ENCODE measurements at places on chromosomes 12 and 14. TPM values are rescaled to one million over a fixed set of nuclear protein-coding genes. Genes with fewer than 3 reads are reported as not detected.

CLEC4E gene
- total RNA-seq = not detected

GRCh38 chr14:105471297-105471821 lies 3.3 kb upstream of the CRIP2 start:
- DNase-seq = no peak

- DNase-seq = peak; percentile 27
Observed at GRCh38 chr12:91817517-91817916, 328.1 kb downstream of the BTG1 start.

ZDHHC22 gene
- total RNA-seq = not detected

GRCh38 chr14:59897757-59898383 lies 22.1 kb upstream of the LRRC9 start:
- peak; percentile 34 for DNase-seq

SRSF5 gene
- total RNA-seq = 93.3 TPM

- peak; percentile 51 for DNase-seq
Observed at GRCh38 chr14:25150934-25151790, 101.2 kb upstream of the STXBP6 start.

ARL1 gene
- total RNA-seq = 32.6 TPM

DNA sequence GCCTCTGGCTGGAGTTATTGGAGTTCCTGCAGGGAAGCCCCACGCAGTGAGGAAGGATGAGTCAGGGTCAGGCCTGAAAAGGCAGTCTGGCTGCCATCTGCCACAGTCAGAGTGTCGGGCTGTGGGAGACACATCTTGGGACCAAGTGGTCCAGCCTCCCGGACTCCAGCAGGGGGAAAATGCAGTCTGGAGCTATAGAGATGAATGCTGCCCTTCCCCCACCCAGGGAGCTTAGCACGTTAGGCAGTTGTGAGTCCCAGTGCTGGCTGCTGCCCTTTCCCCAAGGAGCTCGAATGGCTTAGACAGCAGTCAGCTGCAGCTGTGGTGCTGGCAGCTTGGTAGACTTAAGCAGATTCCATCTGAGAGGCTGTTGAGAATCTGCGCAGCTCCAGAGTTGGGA lies 8.2 kb upstream of the NTS start:
- no peak for DNase-seq

DNA sequence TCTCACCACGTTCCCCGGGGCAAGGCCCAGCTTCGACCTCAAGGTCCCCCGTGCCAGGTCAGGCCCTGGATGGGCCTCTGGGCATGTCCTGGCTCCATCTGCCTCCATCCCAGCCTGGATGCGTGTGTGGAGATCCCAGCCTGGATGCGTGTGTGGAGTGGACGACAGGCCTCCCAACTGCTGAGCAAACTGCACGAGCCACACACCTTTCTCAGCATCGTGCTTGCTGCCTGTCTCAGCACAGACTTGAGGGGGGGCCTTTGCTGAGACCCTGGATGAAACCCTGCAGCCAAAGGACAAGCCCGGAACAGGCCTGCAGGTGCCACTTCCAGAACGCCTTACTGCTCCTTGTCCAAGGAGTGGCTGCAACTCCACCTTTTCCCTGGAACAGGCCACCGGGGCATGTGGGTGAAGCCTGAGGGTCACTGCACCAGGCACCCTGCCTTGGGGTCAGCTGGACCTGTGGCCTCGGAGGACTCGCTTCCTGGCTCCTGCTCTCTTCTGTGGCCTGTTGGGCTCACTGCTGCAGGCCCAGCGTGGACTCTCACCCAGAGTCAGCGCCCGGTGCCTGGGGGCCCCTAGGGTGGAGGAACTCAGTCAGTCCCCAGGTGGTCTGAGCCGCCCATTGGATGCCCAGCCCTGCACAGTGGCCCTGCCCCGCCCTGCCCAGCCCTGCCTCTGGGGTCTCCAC lies 176.0 kb downstream of the KIF26A start:
- no peak for DNase-seq

SNX6 gene
- total RNA-seq = 9.4 TPM

- DNase-seq = no peak
Observed at GRCh38 chr14:86640288-86640687, 1110.3 kb downstream of the FLRT2 start.

PPP1R1A gene
- total RNA-seq = not detected

IFNG-AS1 gene
- not detected for total RNA-seq

DNA sequence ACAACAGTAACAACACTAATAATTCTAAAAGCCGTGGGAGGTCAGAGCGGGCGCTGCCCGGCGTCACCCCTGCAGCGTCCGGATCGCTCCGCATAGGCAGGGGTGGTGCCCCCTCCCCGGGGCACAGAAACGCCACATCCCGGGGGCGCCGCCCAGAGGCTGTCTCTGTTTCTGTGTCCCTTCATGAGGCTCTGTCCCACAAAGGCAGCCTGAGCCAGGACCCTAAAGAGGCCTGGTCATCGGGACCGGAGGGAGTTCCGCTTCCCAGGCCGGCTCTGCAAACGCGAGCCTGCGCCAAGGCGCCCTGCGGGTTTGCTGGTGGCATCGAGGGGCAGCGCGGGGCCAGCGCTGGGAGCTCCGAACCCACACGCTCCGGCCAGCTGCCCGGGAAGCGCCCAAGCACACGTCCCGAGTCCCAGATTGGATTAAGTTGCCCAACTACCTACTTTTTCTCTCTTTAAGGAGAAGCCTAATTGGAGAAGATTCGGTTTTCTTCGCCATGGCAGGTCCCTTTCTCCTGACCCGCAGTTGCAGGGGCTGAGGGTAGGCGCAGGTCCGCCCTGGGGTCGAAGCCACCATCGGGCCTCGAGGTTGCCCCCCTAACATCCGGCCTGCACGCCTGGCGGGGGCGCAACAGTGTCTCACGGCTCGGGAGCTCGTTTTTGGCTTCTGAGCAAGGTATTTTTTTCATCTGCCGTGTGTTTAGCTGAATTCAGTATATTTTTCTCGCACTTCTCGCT lies 421.7 kb downstream of the VRK1 start:
- DNase-seq = no peak

DNA sequence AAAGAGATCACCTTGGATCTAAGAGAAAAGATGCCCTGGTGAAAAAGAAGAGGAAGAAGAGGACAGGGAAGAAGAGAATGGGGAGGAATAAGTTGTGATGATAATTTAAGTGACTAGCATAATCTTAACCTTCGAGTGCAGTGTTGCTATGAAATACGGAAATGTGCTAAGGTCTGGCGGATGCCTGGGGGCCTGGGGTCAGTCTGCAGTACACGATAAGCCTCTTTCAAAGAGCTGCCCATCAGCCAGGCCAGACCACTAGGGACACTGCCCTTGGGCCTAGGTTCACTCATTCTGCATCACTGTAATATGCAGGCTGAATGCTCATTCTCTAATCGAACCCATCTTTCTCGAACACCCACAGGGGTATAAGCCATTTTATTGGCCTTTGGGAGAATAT lies 83.4 kb downstream of the PLEKHG3 start:
- no peak for DNase-seq

GRCh38 chr12:89690925-89691324 lies 17.7 kb downstream of the ATP2B1 start:
- no peak for DNase-seq

CLEC4D gene
- not detected for total RNA-seq

- peak; percentile 54 for DNase-seq
Observed at GRCh38 chr12:87953256-87953860, 75.8 kb downstream of the C12orf50 start.

GRCh38 chr14:48113713-48114112 lies 438.3 kb upstream of the MDGA2 start:
- DNase-seq = no peak

GRCh38 chr12:53481939-53482586 lies 17.2 kb downstream of the MAP3K12 start:
- DNase-seq = peak; percentile 31

RERG gene
- total RNA-seq = not detected

DNA sequence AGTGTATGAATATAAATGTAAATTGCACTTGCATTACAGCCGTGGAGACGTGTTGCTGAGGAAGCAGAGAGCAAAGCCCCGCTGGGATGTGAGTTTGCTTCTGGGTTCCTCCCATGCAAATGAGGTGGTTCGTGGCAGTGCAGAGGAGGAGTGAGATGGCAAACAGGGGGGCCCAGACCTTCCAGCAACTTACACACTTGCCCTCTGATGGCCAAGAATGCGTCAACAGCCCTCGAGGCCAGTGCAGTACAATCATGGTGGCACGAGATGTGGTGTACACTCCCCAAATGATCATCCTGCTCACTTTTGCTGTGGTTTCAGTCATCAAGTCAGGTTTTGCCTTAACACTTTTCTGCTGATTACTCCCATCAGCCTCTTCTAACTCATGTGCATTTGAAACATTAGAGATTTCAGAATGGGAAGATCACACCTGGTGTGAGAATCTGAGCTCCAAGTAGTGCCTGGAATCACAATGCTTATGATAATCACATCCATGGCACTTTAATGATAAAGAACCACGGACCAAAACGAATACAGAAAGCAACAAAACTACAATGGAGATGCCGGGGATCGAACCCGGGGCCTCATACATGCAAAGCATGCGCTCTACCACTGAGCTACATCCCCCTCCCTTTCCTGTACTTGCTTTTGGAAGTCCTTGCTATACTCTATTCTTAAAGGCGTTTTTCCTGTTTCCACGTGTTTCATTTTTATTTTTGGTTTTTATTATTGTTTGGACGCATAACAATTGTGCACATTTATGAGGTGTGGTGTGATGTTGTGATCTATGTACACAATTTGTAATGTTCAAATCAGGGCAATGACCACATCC lies 7.0 kb upstream of the UBC start:
- DNase-seq = peak; percentile 88

DNA sequence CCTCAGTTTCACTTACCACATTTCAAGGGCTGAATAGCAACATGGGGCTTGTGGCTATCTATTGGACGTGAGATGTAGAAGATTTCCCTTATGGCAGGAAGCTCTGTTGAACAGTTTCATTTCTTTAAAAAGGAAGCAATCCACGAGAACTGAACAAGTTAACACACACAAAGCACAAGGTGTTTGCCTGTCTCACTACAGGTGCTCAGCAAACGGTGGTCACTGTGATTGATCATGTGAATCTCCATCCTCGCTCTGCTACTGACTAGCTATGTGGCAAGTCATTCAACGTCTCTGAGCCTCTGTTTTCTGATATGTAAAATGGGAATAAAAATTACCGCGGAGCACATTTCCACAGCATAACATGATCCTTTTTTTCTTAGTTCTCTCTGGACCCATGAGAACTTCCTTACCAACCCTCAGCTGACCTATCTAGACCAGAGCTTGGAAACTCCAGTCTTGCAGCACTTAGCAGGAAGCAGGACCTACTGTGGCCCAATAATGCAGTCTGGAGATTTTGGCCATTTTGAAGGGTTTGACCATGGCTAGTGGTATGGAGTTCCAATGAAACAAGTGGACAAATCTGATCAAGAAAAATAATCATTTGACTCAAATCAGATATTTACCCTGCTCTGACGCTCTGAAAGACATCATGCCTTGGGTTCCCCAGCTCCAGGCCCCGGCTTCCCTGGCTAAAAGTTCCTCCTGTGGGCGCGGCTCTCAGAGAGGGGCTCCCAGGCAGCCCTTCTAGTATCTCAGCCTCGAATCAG lies 278.8 kb downstream of the ZFP36L1 start:
- no peak for DNase-seq

DNA sequence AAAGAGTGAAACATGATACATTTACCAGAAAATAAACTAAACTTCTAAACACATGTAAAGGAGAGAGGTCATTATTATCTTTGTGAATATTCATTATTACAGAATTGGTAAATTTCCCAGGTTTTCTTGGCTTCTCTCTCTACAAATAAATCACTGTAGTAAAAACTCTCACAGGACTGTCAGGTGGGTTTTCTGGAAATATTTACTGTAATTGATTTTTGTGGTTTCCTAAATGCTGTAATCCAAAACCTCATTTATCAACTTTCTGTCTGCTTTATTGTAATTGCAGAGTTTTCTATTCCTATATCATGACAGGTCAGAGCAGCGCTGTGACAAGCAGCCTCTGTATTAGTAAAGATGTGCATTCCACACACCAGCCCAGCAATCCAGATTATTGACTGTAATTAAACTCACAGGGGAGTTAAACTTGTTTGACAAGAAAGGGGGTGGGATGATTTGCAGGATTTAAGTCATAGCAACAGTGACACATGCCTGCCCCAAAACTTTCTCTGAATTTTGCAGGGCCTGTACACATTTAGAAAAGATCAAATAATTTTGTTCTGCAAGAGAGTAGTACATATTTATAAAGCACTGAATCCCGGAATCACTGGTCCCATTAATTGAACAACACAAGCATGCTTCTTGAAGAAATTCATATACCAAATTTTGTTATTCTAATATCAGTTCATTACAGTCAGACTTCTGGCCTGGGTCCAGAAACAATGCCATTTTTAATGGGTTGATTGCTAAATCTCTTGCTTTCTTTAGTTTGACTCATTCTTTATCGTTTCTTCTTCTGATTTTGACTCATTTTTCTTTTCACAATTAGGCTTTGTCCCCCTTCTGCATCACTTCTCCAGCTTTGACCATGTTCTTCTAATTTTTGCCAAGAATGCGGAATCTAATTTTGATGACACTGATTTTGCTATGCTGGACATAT lies 42.2 kb downstream of the PTPRO start:
- DNase-seq = peak; percentile 58

- peak; percentile 79 for DNase-seq
Observed at GRCh38 chr12:106301611-106302321, 767 bp upstream of the TCP11L2 start.

USP44 gene
- total RNA-seq = not detected

NEK9 gene
- 24.7 TPM for total RNA-seq

SPX gene
- total RNA-seq = not detected

ANO4 gene
- total RNA-seq = not detected

DNA sequence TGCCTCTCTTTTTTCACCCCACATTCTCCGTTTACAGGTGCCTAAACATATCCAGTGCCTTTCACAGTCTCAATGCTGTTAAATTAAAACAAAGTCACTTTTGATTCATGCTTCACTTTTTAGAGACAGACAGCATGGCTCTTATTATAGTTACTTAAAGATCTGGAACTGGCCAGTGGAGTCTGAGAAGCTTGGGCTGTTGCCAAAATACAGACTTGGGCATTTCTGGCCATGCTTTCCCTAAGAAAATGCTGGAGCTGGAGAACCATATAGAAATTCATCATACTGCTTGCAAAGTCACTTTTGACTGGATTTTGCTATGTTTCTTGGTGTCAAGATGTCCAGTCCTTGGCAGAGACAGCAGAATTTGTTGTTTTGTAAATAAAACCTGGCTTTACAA lies 12.2 kb upstream of the GPR68 start:
- no peak for DNase-seq

- no peak for DNase-seq
Observed at GRCh38 chr12:32161058-32161457, 54.4 kb downstream of the BICD1 start.

DNA sequence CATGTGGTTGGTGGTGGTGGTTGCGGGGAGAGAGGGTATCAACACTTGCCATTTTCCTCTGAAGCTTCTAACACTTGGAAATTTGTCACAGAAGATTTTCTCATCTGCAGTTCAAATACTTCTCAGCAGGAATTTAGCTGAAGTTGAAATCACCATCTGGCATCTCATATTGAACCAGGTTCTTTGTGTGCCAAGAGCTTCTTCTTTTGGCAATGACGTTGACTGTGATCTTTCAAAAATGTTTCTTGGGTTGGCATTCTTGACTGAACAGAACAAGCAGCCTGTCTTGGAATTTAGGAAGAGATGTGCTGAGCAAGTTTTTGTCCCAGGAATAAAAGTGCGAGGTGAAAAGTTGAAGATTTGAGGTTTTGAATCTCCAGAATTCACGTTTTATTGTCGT lies 8.7 kb upstream of the NIN start:
- no peak for DNase-seq

GRCh38 chr12:86735072-86735471 lies 478.9 kb upstream of the MGAT4C start:
- DNase-seq = no peak

CFAP251 gene
- 0.92 TPM for total RNA-seq

Measured in HT-29 (cell line).